ENCODE measurements at places on chromosomes 5 and 9.

DNA sequence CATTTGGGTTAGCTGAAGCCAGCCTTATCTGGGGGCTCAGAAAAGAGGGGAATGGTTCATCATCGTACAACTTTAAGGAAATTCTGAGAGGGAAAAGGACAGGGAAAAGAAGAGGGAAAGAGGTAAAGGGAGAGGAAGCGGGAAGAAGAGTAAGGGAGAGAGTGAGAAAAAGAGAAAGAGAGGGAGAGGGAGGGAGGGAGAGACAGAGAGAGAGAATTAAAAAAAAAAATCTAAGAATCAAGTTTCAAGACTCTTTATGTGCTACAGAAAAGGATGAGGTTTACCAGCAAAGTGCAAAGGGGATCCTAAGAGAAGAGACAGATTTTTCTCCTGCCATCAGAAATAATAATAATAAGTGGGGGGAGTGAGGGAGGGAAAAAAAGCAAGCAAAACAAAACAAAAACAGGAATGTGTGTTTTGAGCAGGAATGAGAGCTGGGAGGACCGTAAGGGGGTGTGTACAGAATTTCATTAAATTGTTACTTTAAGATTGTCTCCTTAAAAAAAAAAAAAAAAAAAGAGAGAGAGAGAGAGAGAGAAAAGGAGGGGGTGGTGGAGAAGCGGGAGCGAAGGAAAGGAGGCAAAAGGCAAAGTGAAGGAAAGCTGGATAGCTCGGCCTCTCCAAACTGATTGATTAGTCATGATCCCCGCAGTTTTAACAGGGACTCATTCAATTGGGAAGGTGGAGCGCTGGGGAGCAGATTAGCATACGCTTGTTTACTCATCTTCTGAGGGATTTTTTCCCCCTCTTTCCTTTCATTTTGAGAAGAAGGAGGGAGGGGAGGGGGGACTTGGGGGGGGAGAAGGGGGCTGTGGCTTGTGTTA lies 438 bp upstream of the PAPPA start:
- DNase-seq = no peak

GRCh38 chr9:5514617-5515260 lies 4.4 kb downstream of the PDCD1LG2 start:
- DNase-seq = no peak

GRCh38 chr5:97044052-97044451 lies 98.4 kb downstream of the LIX1 start:
- DNase-seq = no peak

- no peak for DNase-seq
These were observed 18.8 kb upstream of the PCSK5 start for GRCh38 chr9:75871624-75872023.

DNA sequence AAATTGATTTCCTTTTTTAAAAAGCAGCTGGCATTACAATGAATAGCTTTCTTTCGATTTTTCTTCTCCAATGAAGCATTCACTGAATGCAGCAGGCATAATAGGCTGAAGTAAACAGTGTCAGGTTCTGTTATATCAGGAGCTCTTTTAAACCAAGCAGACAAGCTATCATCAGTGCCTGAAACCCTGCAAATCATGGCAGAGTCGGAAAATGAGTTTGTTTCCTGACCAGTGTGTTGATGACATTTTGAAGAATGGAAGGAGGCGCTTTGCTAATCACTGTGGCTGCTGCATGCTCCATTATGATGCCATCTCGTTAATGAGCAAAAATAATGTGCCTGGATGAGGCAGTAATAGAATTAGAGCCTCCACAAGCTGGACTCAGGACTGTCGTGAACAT lies 284.5 kb downstream of the ZNF608 start:
- no peak for DNase-seq

DNA sequence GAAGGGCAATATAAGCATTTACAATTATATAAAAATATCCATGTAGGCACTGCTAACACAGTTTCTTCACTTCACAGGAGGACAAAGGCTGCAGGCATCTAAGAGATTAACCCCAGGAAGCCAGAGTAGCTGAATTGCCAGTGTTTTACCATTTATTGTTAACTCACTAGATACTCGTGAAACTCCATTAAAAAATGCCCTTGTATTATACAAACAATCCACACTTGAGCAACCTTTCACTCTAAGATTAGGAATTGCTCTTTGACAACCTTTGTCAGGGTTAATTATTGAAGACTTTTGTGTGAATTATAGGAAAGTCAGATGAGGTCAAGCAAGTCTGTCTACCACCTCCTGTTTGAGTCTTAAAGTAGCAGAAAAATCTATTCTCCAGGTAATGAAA lies 317.8 kb downstream of the ADGRV1 start:
- no peak for DNase-seq

- DNase-seq = no peak
These were observed 76.4 kb downstream of the ROR2 start for GRCh38 chr9:91873637-91874051.

GRCh38 chr5:170397059-170397458 lies 7.9 kb upstream of the KCNMB1 start:
- no peak for DNase-seq

DNA sequence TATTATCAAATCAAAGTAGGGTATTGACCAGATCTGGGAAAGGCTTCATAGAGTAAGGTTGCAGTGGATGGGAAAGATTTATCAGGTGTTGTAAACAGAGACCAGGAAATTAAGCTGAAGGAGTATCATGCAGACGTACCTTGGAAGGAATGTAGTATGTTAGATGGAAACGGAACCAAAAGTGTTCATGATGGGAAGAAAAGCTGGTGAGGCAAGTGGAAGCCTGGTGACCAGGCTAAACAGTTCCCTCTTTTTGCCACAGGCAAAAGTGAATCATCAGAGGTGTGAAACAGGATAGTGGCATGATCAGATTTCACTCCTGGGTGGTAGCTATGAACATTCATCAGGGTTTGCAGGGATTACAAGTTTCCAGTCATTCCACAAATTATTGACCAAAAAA lies 780.1 kb upstream of the DMAC1 start:
- no peak for DNase-seq

DNA sequence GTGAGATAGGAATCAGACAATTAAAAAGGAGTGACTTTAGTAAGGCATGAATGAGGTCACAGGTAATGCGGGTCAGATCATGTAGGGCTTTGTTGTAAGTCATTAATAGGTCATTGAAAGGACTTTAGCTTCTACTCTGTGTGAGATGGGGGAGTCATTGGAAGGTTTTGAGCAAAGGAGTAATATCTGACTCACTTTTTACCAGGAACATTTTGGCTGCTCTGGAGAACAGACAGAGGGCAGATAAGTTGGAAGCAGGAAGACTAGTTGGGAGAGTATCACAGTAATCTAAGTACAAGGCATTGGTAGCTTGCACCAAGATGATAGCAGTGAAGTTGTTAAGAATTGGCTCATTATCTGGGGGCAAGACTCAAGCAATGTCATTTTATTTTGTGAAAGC lies 37.4 kb downstream of the KIF2A start:
- no peak for DNase-seq

DNA sequence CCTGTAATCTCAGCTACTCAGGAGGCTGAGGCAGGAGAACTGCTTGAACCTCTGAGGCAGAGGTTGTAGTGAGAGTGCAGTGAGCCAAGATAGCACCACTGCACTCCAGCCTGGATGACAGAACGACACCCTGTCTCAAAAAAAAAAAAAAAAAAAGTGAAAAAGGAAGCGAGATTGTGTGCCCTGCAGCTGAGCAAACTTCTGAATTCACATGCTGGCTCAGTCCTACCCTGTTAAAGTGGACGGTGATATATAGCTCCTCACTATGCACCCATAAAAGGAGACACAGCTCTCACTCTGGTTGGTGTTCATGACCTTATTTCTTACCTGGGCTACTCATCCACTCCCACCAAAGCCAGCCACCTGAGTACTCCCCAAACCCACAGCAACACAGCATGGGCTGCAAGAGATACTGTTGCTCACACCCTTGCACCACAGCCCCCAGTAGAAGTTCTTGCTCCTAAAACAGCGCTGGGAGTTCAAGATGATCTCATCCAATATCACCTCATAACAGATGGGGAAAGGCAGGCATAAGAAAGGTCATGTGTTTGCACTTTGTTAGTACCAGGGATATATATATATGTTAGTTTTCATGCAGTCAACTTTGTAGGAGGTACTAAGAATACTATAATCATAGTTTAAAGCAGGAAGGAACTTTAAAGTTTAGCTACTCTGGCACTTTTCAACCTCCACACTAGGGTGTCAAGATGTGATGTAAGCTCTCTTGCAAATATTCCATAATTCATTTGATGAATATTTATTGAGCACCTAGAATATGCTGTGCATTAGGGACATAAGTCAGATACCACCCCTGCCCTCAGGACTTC lies 4.0 kb downstream of the TTLL11 start:
- no peak for DNase-seq

- no peak for DNase-seq
These were observed 210.9 kb downstream of the AOPEP start for GRCh38 chr9:94937214-94937903.

DNA sequence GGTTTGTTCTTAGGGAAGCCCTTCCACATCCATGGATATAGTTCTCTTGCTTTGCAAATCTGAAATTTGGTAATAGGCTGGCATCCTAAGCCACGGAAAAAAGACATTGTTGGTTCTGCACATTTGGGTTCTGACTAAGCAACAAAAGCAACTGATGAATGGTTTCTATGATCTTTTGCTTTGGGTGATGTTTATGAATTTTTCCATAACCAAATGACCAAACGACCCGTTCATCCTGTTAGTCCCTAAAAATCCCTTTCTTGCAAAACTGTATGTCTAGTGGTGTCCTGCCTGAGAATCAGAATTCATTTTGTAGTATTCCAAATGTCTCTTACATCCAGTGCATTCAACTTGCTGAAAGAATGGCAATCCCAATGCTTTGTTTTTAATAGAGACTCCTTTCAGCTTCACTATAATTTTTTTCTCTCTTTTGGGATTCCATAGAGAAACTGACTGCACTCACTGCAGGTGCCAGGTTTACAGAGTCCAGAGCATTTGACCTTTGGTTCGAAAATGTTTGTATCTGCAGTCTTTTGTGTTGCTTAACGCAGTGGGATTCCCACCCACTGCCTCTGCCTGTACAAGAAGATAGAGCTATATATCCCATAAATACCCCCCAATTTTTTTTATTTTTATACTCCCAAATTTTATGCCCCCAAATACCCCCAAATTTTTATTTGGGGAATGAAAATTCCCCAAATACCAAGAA lies 4.7 kb downstream of the SPTAN1 start:
- DNase-seq = no peak

- no peak for DNase-seq
These were observed 60.0 kb downstream of the PRRC1 start for GRCh38 chr5:127577458-127577857.

DNA sequence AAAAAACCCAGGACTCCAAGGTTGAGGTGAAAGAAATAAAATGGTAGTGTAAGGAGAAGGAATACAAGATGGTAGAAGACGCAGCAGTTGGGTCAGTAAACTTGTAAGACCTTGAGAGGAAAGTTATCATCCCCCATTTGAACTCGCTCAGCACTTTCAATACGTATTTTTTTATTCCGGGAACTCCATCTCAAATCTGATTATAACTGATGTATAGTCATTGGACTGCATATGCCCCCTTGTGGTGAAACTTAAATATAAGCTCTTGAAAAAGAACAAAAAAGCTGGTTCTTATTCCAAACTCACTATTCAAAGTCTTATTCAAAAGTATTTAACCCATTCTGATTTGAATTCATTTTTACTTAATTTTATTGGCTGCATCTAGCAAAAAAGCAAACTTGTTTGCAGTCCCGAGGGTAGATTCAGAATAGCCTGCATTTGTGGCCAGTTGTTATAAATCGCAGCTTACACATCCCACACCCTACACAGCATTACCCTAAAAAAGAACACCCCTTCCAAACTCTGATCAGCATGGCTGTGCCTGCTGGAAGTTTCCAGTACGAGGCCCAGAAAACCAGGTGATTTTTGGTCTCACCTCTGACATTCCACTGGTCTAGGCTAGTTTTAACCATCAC lies 118.0 kb downstream of the ESM1 start:
- DNase-seq = no peak

GRCh38 chr5:30959238-30959637 lies 234.2 kb upstream of the CDH6 start:
- DNase-seq = no peak

- no peak for DNase-seq
These were observed 67.2 kb upstream of the ANGPTL2 start for GRCh38 chr9:127189628-127190027.

DNA sequence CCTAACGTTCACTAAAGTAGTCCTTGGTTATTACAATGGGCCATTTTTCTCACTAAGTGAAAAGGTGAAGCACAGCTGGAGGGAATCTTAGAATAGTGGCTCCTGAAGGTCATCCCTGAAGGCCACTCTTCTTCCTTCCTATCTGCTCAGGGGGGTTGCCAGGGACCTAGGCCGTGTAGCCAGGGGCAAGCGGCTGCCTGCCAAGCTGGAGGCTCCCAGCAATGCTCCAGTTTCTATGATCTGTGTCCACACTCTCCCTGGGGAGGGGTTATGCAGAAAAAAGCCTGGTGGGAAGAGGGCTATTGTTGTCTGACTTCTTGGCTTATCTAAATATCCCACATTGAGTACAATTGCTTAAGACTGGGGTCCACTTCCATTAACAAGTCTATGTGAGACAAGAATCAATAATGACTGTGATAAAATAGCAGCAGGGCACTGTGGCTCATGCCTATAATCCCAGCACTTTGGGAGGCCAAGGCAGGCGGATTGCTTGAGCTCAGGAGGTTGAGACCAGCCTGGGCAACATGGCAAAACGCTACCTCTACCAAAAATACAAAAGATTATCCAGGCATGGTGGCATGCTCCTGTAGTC lies 3.8 kb downstream of the NMRK1 start:
- no peak for DNase-seq

- no peak for DNase-seq
These were observed 12.4 kb downstream of the NFIL3 start for GRCh38 chr9:91411096-91411771.

DNA sequence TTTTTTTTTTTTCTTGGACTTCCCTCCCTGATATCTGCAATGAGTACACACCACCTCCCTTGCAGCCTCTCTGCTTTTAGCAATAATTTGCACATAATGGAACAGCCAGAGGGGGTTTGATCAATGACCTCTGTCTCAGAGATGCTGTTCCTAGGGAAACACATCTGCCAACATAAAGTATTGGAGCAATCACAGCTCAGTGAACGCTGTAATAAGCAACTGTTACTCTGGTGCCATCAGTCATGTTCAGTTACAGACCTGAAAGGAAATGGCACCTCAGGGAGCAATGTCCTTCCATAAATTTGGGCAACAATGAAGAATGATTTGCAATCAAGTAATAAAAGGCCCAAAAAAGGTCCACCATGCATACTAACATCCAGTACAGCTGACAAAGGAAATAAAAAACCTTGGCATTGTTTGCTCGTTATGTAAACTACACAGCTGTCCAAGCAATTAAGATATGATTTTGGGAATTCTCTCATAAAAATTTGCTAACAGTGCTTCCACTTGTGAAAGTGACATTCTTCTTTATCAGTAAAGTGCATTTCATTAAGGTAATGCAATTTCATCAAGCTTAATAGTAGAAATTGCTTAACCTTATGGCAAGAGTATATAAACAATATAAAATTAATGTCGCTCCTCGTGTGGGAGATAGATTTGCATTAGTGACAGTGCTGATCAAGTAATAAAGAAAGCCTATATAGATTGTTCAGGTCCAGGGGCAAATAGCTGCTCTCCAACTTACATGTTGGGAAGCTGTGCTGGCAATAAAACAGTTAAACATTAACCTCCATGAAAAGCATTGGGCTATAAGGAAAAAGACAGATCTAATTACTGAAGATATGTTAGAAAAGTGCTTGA lies 167.8 kb downstream of the RASEF start:
- DNase-seq = no peak

- no peak for DNase-seq
These were observed 185.1 kb downstream of the FSTL4 start for GRCh38 chr5:133427121-133427777.
